ENCODE measurements at places on chromosomes 3 and 15. TPM values are rescaled to one million over a fixed set of nuclear protein-coding genes. Genes with fewer than 3 reads are reported as not detected.

The SATB1 gene
- total RNA-seq: 28.6 TPM

The PCOLCE2 gene
- 238 TPM for total RNA-seq

The SCN5A gene
- total RNA-seq: 0.06 TPM

The UBAP1L gene
- total RNA-seq: 4.5 TPM

The CCR9 gene
- not detected for total RNA-seq

The MOBP gene
- total RNA-seq: 0.09 TPM

All from omental fat pad (tissue), 4 donors.